ENCODE measurements at places on chromosomes 5 and 9.

DNA sequence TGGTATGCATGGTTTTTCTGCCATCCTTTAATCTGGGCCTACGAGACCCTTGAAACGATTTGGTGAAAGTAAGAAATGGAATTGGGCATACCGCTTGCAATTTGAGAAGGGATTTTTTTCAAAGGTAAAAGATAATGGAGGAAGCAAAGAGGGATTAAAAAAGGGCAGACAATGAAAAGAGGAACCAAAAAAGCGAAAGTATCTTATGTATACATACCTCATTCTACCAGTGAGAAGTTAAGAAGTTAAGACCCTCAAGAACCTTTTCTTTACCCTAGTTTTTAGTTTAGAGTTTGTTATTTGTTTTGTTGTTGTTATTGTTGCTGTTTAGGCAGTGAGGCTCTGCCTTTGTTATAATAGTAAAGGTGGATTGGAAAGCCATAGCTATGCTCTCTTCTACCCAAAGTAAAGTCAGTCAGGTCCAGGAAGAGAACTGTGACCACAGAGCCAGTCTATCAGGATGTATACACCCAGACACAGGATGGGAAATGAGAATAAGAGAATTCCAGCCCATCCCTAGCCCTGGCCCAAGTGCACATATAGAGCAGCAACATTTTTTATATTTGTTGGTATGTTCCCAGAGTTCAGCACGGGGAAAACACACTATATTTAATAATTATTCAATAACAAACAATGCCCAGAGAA, 166.6 kb downstream of the RFX3 start:
- DNase-seq = no peak

DNA sequence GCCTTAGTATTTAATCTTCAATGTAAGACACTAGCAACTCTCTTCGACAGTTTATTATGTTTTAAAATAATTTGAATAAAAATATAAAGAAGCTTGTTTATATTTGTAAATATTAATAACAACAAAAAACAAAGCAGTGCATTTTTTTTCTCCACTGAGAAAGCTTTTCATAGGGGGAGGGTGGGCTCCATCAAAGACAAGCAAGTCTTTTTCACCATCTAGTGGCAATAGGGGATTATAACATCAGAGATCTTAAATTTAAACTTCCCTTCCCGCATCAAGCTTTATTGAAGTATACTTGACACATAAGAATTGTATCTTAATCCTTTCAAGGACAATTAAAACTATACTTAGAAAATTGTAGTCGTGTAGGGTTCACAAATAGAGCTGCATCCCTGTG, 9.3 kb upstream of the OR13F1 start:
- no peak for DNase-seq

- no peak for DNase-seq
Observed at GRCh38 chr5:1552521-1553255, 28.9 kb upstream of the LPCAT1 start.

DNA sequence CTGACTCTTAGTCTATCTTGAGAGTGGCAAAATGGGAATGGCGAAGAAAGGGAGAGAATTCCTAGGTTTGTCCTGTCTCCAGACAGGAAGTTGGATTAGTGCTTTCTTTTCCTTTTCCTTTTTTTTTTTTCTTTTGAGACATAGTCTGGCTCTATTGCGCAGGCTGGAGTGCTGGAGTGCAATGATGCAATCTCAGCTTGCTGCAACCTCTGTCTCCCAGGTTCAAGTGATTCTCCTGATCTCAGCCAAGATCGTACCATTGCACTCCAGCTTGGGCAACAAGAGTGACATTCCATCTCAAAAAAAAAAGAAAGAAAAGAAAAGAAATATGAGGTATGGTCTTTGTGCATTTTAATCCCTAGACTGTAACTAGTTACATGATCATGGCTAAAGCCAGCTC, 12.6 kb upstream of the KIF27 start:
- DNase-seq = no peak

GRCh38 chr5:9429691-9430215, 116.1 kb downstream of the SEMA5A start:
- no peak for DNase-seq

- DNase-seq = no peak
Observed at GRCh38 chr5:150299571-150300327, 3.0 kb downstream of the ARSI start.

DNA sequence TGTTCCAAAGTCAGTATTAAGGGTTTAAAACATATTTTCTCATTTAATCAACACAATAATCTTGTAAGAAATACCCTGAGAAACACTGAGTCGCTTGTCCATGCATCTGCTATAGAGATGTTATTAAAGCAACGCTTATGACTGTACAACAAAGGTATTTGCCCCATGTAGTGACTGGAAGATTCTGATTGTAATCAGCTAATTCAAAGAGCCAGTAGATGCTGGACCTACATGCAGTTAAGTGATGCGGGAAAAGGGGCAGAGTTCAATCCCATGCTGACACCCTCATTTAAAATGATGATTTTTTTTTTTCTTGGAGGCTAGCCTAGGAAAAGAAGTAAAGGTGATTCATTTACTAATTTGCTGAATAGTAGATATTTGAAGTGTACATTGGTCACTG, 149.3 kb upstream of the MTAP start:
- no peak for DNase-seq

DNA sequence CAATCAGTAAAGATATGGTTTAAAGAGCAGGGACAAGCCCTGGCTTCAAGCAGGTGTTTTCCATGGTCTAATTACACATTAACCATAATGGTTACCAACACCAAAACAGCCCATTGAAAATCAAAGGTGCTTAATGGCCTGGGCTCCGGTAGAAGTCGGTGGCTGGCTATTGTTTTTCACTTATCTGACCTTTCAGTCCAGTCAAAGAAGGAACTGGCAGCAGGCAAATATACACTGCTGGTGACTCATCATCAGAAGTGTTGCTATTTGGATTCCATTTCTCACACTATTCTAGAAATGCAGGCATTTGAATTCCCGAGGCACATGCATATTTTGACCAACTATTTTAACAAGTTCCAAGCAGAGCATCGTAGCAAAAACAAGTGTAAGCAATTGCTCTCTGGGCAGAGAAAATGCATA, 26.3 kb upstream of the GABRP start:
- no peak for DNase-seq

DNA sequence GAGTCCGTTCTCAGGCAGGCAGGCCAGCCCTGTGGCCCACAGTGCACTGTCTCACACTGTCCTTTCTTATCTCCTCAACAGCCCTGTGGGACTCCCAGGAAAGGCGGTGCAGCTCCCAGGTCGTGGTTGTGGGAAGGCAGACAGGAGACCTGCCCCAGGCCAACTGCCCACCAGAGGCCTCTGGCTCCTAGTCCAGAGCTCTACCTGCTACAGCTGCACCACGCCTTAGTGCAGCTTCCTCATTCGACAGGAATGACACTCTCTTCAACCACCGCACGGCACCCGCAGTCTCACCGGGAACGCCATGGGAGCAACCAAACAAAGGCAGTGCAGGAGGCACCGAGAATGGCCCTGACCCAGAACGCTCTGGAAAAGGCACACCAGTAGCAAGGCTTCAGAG, 25.3 kb downstream of the CAMSAP1 start:
- DNase-seq = no peak

All from stimulated activated CD8-positive, alpha-beta memory T cell treated with anti-CD3 and anti-CD28 coated beads, Interleukin-12 subunit alpha, Interleukin-12 subunit beta, amount 100 ng/mL, for 1 hour (primary cell).